AG08396 (cell line): ENCODE measurements at places on chromosomes 7 and 10.

- DNase-seq = no peak
Observed at GRCh38 chr10:568848-569247, 120.6 kb downstream of the DIP2C start.

GRCh38 chr10:80100861-80101695, 22.6 kb downstream of the TMEM254 start:
- no peak for DNase-seq

GRCh38 chr7:26337232-26337865, 45.7 kb downstream of the SNX10 start:
- DNase-seq = no peak

GRCh38 chr10:9301554-9301953, 1247.1 kb downstream of the GATA3 start:
- DNase-seq = no peak

DNA sequence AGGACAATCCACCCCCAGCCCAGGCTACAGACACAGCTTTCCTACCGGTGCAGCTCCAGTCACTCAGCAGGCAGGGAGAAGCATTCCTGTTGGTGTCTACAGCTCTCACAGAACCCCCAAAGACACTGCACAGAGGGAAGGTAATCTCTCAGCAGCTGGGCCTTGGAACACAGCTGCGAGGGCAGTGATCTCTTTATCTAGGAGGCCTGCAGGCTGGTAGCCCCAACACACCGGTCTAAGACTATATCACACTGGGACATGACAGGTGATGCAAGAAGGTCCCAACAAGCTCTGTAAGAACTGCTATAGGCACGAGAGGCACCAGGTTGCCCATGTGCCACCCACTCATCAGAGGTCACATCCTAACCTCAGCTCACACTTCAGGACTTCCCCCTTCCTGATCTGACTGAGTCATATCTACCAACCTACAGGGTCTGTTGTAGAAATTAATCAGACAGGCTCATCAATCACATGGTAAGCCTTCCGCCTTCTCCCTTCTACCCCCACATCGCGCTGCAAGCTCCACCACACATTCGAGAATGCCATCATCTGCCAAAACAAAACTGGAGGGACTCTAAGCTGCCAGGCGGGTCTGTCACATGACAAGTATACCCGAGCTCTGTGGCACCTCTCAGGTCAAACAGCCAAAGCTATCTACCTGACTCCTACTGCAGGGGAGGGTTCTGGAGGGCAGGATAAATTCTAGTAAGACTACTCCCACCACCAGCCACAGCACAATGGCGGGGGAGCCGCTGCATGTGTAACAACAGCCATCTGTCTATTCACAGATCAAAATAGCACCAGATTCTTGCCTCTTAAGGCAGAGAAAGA, 26.1 kb downstream of the FAM53B start:
- DNase-seq = no peak

GRCh38 chr7:74454925-74455288, 1.2 kb downstream of the GTF2IRD1 start:
- DNase-seq = no peak

GRCh38 chr7:25897261-25897782, 254.7 kb upstream of the NFE2L3 start:
- DNase-seq = no peak

- DNase-seq = no peak
Observed at GRCh38 chr7:107779647-107780099, 23.4 kb downstream of the SLC26A3 start.

DNA sequence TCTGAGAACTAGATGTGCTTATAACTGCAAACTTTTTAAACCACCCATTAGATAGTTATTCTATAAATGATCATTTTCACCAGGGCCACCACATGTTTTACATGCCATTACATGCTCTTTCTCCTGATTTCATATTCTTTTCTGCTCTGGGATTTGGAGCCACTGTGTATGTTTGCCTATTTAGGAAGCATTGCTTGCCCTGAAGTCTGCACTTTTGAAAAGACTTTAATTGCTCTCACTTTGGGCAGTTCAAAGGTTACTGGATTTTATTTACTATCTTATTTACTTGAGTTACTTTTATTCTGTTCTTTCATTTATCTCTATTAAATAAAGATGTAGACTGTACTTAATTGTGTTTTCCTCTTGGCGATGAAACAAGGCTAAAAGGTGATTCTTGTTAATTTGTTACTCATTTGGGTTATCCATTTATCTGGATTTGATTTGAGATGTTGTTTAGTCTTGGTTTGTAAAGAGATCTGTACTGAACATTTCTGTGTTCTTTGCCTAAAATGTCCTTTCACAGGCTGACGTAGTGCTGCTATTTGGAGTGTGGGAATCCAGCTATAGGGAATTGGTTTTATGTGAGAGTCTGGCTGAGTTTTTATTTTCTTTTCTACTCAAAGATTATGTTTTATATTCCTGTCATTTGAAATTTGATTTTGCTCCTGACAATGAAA, 88.8 kb downstream of the SUGCT start:
- DNase-seq = no peak

DNA sequence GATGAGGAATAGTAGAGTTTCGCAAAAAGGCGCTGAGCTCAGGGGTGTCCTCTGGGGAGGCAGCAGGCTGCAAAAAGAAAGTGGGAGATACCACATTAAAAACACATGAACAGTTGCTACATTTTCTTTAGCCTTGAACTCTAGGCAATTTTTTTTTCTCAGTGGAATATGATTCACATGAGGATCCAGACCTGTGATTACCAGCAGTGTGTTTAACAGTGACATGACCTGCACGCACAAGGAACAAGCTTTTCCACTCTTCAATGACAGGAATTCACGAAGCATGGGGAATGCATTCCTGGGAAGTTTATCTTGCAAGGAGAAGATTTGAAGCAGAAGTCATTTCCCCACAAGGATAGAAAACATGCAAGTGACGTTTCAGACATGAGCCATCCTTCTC, 161.6 kb downstream of the ITGA8 start:
- no peak for DNase-seq

DNA sequence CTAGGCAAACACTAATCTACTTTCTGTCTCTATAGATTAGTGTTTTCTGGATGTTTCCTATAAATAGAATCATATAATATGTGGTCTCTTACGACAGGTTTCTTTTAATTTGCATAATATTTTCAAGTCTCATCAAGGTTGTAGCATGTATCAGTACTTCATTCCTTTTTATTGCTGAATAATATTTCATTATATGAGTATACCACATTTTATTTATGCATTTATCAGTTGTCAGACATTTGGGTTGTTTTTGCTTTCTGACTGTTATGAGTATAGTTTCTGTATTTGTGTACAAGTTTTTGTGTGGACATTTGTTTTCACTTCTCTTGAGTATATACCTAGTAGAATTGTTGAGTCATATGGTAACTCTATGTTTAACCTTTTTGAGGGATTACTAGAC, 48.2 kb downstream of the SHOC2 start:
- no peak for DNase-seq

DNA sequence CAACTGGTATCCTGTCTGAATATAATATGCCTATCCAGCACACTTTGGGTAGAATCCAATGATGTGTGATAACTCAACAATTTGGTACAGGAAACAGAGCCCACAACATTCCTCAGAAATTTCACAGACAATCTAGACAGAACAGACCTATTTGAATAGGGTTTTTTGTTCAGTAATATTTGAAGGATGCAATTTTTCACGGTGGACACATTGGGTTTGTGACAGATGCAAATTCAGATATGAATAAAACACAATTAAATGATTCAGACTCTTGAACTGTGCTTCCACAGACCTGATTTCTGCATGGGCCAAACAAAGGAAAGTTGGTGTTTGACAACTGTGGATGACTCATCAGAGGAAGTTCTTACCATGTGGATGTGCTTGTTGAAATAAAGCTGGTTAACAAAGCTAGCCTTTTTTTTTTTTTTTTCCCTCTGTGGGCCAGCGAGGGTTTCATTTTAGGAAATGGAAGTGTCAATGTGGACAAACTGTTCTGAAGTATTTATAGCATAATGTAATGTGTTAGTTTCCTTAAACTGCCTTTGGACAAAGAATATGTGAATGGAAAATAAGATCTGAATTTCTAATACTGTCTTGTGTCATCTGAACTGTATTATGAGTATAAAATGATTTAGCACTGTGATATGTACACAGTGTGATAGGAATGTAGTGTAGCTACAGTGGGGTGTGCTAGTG, 43.2 kb upstream of the FAM133B start:
- peak; percentile 35 for DNase-seq

DNA sequence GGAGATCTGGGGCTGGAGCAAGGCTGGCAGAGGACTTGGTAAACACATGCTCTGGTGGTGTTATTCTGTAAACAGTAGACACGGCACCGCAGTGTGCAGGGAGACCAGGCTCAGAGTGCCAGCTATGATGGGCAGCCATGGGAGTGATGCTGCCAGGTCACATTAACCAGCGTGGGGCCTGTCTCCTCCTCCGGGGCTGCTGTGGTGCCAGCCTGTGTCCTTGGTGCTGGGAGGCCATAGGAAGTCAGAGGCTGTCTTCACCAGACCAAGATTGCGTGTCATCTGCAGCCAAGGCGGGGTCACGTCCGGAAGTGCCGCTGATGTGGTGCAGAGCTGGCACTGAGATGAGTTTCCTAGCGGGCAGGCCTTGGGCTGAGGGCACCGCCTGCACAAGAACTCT, 236.0 kb downstream of the GLRX3 start:
- no peak for DNase-seq

DNA sequence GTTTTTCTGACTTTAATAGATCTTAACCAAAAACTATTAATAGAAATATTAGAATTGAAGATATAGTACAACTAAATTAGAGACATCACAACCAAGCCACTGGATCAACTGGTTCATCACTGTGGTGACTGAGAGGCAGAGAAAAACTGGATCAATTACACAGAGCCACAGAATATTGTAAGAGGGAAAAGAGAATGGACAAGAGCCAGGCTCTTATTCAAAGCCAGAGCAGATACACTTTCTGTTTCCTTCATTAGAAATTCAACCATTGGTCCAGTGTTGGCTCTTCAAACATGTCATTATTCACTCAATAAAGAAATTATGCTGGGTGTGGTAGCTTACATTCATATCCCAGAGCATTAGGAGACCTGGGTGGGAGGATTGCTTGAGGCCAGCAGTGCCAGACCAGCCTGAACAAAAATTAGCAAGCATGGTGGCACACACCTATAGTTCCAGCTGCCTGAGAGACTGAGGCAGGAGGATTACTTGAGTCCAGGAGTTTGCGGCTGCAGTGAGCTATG, 295.1 kb downstream of the NEBL start:
- no peak for DNase-seq

GRCh38 chr10:68110027-68110426, 739 bp downstream of the MYPN start:
- DNase-seq = no peak

DNA sequence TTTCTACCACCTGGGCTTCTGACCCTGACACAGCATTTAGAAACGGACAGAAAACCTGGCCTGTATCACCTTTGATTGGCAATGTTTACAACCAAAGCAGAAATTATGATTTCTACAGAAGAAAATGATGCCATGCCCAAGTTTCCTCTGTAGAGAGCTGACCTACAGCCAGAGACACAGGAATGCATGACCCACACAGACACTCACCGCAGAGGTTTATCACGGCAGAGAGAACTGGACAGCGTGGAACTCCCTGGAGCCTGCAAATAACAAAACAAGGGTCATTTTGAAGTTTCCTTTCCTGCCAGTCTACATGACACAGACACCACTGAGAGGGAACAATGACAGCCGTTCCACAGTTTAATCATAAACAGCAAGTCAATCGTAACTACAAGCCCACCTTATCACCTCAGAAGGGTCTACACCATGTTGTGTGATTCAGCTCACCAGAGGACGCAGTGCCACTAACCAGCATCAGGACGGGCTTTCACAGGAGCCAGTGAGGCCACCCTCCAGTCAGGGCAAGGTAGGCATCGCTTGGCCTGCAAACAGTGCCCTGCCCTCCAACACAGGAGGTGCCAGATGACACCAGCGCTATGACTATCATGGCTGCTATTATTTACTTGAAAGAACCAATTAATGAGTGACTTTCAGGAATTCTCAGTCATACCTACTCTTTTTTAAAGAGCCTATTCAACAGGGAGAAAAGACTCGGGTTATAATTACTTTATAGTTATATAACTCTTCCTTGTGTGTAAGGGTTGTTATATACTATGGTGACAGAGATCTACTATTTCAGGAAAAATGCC, 139.9 kb downstream of the TNS3 start:
- no peak for DNase-seq

DNA sequence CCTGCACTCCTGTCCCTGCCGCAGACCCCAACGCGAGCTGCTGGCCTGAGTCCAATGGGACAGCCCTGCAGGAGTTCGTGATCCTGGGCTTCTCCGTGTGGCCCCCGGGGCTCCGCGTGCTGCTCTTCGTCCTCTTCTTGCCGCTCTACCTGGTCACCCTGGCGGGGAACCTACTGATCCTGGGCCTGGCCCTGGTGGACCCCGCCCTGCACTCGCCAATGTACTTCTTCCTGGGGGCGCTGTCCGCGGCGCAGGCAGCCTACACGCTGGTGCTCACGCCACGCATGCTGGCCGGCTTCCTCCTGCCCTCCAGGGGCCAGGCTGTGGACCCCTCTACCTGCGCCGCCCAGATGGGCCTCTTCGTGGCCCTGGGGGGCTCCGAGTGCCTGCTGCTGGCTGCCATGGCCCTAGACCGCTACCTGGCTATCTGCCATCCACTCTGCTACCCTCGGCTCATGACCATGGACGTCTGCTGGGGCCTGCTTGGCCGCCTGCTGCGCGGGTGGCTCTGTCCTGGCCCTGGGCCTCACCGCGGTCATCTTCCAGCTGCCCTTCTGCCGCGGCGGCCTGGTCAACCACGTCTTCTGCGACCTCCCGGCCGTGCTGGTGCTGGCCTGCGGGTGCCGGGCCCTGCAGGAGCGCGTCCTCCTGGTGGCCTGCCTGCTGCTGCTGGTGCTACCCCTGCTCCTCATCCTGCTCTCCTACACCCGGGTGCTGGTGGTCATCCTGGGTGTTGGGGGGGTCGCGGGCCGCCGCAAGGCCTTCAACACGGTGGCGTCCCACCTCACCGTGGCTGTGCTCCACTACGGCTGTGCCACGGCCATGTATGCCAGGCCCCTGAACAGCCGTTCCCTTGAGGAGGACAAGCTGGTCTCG, 71.7 kb downstream of the RBAK start:
- DNase-seq = no peak

GRCh38 chr7:54116956-54117355, 425.2 kb upstream of the VSTM2A start:
- DNase-seq = no peak

DNA sequence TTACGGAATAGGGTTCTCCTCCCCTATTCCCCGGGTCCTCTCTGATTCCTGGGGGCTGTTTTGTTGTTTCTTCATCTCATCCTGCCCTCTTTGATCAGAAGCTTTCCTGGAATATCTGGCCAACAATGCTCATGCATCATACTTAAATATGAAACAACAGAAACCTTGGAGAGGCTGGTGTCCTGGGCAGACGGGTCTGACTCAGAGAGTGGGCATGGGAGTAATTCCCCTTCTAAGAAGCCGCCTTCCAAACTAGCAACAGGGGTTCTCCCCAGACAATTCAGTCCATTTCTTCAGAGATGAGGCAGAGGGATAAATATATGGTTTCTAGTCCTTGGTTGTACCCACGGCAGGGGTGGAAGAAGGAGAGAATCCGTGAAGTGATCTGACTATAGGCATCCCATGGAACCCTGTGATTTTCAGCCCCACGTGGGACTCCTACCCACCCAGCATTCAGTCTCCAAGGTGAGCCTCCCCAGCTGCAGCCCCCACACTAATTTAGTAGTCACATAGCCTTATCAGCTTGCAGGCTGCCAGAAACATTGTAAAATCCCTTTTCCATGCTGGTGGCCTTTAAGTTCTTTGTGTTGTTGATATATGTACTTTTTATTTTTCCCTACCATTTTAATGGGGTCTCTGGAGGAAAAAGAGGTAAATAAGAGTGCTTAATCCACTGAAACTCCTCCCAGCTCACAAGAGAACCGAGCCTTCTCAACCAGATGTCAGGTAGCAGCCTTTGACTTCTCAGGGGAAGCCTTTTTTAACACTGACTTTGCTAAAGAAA, 119.2 kb downstream of the SFMBT2 start:
- no peak for DNase-seq
